Lung (tissue), 17 donors: ENCODE measurements at places on chromosomes 5 and 9. TPM values are rescaled to one million over a fixed set of nuclear protein-coding genes. Genes with fewer than 3 reads are reported as not detected.

GRCh38 chr9:88460587-88461332, 72.5 kb downstream of the SPIN1 start:
- H3K4me3 ChIP-seq: no peak overlapping the region
- H3K36me3 ChIP-seq: peaks cover 27% of the 10 kb centered on the region
- H3K4me1 ChIP-seq: peaks cover 3% of the 10 kb centered on the region
- H3K27me3 ChIP-seq: no peaks in the 10 kb centered on the region

DNA sequence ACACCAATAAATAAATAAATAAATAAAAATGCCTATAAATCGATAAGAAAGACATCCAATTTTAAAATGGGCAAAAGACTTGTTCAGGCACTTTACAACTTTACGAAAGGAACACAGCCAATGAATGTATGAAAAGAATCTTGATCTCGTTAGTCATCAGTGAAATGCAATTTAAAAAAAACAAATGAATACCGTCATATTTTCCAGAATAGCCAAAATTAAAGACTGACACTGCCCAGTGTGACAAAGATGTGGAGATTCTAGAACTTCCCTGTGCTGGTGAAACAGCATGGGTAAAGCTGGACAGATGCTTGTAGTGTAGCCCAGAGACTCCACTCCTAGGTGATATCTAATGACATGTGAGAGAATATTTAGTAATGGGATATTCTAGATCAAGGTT, 127.1 kb downstream of the GOLPH3 start:
- no peak for DNase-seq
- H3K27me3 ChIP-seq: no peaks in the 10 kb centered on the region
- no peak overlapping the region for H3K4me3 ChIP-seq
- H3K36me3 ChIP-seq: no peaks in the 10 kb centered on the region
- H3K27ac ChIP-seq: no peak overlapping the region

DNA sequence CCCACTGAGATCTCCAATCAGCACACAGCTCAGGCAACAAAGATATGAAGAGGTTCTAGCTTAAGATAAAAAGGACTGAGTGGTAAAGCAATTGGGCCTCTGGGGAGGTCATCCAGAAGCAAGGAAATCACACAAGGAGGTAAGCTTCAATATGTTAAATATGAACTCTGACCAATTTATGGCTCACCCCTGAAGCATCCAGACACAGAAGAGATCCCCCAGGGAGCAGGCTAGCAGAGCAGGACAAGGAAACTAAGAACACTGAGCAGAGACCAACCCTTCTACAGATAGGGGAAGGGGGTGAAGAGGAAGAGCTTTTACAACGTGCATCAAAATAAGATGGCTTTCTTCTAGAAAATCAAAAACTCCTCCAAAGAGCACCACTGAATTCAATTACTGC, 616.2 kb downstream of the DNAH5 start:
- H3K4me1 ChIP-seq: no peaks in the 10 kb centered on the region
- DNase-seq: no peak
- no peaks in the 10 kb centered on the region for H3K27me3 ChIP-seq
- H3K36me3 ChIP-seq: no peaks in the 10 kb centered on the region
- H3K4me3 ChIP-seq: no peak overlapping the region

DNA sequence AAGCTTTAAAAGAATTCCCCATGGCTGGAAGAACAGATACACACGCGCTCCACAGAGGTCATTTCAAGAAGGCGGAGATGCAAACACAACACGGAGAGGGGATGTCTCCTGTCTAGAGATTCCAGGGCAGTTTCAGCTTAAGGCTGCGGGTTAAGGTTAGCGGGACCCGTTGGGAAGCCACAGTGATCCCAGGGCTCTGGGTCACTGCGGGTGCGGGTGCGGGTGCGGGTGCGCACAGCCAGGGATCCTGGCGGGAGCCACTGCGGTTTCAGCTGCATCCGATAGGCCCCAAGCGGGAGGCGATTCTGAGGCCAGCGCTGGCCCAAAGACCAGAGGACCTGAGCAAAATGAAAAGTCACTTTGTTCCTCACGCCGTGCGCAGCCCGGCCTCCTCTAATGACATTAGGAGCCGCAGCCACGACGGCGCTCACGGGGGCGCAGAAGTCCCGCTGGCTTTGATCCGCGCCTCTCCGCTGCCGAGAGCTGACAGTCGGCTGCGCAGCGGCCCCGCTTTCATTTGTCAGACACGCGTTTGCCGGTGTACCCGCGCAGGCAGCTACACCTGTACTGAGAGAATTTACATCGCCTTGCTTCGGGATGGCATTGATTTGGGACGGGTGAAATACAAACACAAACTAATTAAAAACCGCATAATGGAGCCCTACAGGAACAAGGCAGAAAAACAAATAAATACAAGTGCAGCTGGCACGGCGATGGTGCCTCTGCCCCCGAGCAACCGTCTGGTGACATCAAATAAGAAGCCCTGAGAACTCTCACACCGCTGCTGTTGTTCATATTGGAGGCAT, 5.3 kb upstream of the IRX1 start:
- peaks cover 7% of the 10 kb centered on the region for H3K4me1 ChIP-seq
- H3K36me3 ChIP-seq: no peaks in the 10 kb centered on the region
- DNase-seq: no peak
- H3K27me3 ChIP-seq: peaks cover 14% of the 10 kb centered on the region
- no peak overlapping the region for H3K27ac ChIP-seq
- no peak overlapping the region for H3K4me3 ChIP-seq

DNA sequence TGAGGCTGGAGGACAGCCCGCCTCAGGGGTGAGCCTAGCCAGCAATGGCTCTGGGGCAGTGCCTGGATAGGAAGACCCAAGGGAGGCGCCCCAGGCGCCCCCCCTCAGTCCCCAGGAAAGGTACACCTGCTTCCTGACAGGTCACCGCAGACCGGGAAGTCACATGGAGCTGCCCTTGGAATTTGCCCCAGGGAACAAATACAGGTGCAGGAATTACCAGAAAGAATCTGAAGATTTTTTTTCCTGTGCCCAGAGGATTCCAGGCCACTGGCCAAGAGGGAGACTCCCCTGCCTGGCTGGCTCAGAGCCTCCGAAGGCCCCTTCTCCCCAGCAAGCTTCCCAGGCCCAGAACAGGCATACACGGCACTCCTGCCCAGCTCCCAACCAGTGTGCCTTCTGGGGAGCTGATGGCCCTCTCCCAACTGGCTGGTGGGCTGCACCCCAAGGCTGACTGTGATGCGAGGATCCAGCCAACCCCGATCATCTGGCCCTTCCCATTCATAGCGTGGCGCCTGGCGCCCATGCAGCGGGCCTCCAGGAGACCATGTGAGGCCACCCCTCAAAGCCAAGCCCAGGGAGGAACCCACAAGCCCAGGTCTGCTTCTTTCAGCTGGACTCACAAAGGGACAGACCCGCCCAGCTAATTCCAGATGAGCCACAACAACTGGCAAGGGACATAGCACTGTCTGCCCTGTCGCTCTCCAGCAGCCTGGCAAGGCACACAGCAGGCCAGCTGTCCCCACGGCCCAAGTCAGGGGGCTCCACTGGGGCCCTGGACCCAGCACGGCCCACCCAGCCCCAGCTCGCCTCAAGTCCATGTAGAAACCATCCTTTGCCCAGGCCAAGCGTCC, 2.3 kb downstream of the TPRN start:
- no peak overlapping the region for H3K4me3 ChIP-seq

- H3K27ac ChIP-seq: no peak overlapping the region
- H3K27me3 ChIP-seq: no peaks in the 10 kb centered on the region
- DNase-seq: no peak
- peaks cover 2% of the 10 kb centered on the region for H3K36me3 ChIP-seq
- H3K4me3 ChIP-seq: no peak overlapping the region
These were observed 42.8 kb upstream of the RLN1 start for GRCh38 chr9:5382479-5382878.

GRCh38 chr5:1502046-1502736, 21.6 kb downstream of the LPCAT1 start:
- H3K4me1 ChIP-seq: peaks cover 31% of the 10 kb centered on the region
- H3K27ac ChIP-seq: peak overlapping the region; percentile 83
- DNase-seq: peak; percentile 39
- peaks cover 3% of the 10 kb centered on the region for H3K36me3 ChIP-seq
- H3K4me3 ChIP-seq: no peak overlapping the region
- no peaks in the 10 kb centered on the region for H3K27me3 ChIP-seq

DNA sequence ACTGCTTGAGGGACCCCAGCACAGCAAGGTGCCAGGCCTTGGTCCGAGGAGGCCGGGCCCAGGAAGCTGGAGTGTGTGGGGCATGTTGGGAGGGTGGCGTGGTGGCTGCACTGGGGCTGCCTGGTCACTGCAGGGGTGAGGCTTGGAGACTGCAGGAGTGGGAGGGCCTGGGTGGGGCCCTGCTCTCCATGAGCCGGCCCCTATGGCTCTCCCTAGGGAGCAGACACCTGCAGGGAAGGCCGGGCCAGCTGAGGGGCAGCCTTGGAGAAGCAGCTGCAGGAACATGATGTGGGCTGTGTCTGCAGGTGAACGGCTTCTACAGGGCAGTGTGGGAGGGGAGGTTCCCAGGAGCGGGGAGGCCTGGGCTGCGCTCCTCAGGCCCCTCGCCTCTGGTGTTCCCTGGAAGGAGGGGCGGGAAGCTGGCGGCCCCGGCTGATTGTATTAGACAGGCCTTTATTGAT, 41.7 kb upstream of the TMEM250 start:
- no peak overlapping the region for H3K27ac ChIP-seq
- DNase-seq: no peak
- H3K27me3 ChIP-seq: peaks cover 11% of the 10 kb centered on the region
- H3K4me1 ChIP-seq: no peaks in the 10 kb centered on the region

GRCh38 chr9:93207326-93207814, 23.4 kb downstream of the WNK2 start:
- no peaks in the 10 kb centered on the region for H3K36me3 ChIP-seq
- peak; percentile 87 for DNase-seq
- H3K4me3 ChIP-seq: no peak overlapping the region
- H3K27ac ChIP-seq: peak overlapping the region; percentile 54
- no peaks in the 10 kb centered on the region for H3K27me3 ChIP-seq

DNA sequence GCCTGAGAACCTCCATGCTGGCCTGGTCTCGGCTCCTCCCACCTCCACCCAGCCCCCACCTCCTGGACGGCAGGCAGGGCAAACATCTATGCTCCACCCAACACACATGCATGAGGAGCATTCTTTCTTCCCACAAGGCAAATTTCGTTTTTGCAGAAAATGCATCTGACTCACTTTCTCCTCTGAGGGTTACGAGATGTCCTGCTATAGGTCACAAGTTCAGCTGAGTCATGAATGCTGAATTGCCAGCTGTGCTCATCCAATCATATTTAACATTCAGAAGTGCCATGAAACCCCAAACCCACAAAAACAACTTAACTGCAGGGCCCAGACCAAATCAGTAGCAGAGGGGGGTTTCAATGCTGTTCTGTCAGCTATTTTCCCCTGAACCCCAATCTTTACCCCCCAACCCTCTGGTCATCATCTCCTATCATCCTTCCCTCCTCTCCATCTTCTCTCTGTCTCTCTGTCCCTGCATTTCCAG, 39.0 kb upstream of the OSMR start:
- DNase-seq: no peak
- H3K4me1 ChIP-seq: peaks cover 16% of the 10 kb centered on the region
- H3K27me3 ChIP-seq: no peaks in the 10 kb centered on the region
- no peak overlapping the region for H3K27ac ChIP-seq
- H3K36me3 ChIP-seq: no peaks in the 10 kb centered on the region

- peaks cover 10% of the 10 kb centered on the region for H3K4me1 ChIP-seq
- H3K27ac ChIP-seq: no peak overlapping the region
- no peak for DNase-seq
- no peaks in the 10 kb centered on the region for H3K27me3 ChIP-seq
- H3K4me3 ChIP-seq: no peak overlapping the region
These were observed 4.8 kb downstream of the SURF6 start for GRCh38 chr9:133331221-133331620.

DNA sequence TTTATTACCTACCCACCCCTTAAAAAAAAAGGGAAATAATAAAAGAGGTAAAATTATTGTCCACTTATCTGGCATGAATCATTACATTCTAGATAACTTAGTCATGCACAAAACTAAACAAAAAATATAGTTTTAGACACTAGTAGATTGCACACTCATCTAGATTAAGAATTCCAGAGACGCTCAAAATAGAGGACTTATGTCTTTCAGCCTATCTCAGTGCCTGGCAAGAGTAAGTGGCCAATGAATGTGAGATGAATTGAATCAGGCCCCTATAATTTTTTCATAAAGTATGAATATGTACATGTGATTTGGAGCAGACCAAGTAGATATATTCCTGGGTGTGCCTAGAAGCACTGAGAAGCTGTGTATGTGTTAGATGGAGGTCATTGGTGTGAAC, 2.0 kb upstream of the RXFP3 start:
- no peak for DNase-seq
- no peaks in the 10 kb centered on the region for H3K36me3 ChIP-seq
- H3K4me1 ChIP-seq: no peaks in the 10 kb centered on the region
- no peak overlapping the region for H3K4me3 ChIP-seq
- no peak overlapping the region for H3K27ac ChIP-seq

SAP30L gene
- 35.4 TPM for polyA plus RNA-seq

HK3 gene
- 56.1 TPM for polyA plus RNA-seq

ADRB2 gene
- polyA plus RNA-seq: 3.5 TPM

TAF7 gene
- polyA plus RNA-seq: 29.9 TPM

NSMF gene
- 26.1 TPM for polyA plus RNA-seq

PCA3 gene
- 0.08 TPM for polyA plus RNA-seq

PTGS1 gene
- polyA plus RNA-seq: 5.1 TPM
